ENCODE measurements at places on chromosomes 7 and 10.

GRCh38 chr10:76136961-76137360 is 705.5 kb downstream of the LRMDA start:
- DNase-seq = no peak

- DNase-seq = no peak
Measured at GRCh38 chr10:127354992-127355391, 158.6 kb upstream of the INSYN2A start.

- no peak for DNase-seq
Measured at GRCh38 chr10:51920672-51921071, 221.3 kb upstream of the CSTF2T start.

DNA sequence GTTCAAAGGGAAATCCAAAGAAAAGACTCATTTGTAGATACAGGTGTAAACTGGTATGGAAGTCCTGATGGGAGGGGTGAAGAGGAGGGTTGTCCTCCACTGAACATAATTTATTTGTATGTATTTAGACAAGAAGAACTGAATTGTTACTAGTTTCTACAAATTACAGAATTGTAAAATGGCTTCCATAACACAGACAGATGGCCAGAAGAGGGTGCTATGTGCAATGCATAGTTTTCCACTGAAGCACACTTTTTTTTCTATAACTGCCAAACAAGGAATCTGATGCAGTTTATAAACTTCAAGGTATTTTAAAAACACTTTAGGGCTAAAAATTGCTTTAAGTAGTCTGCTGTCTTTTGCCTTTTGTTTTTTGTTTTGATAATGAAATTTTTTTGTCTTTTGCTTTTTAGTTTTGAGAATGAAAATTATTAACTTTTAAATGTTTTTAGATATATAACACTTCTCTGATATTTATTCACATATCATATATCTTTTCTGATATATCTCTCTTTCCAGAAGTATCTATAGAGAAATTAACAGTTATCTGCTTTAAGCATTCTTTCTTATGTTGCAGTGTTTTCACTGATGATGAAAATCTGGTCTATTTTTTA is 58.5 kb downstream of the PHYHIPL start:
- no peak for DNase-seq

DNA sequence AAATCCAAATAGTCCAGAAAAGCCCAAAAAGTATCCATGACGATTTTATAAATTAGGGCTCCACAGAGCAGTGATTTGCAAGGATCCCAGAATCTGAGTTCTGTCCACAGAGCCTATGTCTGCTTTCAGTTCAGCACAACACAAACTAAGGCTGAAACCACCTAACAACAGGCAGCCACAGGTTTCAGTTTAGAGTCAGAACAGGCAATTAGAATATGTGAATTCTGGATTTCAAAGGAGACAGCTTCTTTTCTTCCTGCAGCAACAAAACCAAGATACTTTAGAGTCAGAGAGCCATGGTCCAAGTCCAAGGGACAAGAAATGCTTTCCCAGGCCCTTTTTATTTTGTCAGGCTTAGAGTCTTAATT is 23.6 kb downstream of the IFIT3 start:
- peak; percentile 53 for DNase-seq

DNA sequence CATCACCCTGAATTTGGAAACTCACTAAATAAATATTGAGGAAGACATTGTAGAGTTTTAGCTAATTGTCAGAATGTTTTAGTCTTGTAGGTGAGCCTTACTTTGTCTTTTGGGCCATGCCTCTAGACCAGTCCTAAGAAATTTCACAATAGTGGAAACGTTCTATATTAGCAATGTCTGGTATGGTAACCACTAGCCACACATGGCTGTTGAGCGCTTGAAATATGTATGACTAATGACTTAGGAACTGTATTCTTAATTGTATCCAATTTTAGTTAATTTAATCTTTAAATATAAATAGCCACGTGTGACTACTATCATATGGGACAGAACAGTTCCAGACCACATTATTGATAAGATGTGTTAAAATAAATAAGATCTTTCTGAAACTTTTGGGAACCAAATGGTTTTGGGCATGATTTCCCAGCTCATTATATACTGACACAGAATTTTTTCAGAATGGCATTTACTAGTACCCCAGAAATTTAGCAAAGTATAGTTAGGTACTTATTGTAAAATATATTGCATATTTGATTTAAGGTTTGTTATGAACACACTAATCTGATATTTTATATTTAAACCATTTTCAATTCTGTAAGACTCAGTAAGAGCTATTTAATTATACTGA is 95.0 kb downstream of the VPS50 start:
- no peak for DNase-seq

GRCh38 chr10:95742485-95742884 is 13.5 kb upstream of the ENTPD1 start:
- DNase-seq = no peak

DNA sequence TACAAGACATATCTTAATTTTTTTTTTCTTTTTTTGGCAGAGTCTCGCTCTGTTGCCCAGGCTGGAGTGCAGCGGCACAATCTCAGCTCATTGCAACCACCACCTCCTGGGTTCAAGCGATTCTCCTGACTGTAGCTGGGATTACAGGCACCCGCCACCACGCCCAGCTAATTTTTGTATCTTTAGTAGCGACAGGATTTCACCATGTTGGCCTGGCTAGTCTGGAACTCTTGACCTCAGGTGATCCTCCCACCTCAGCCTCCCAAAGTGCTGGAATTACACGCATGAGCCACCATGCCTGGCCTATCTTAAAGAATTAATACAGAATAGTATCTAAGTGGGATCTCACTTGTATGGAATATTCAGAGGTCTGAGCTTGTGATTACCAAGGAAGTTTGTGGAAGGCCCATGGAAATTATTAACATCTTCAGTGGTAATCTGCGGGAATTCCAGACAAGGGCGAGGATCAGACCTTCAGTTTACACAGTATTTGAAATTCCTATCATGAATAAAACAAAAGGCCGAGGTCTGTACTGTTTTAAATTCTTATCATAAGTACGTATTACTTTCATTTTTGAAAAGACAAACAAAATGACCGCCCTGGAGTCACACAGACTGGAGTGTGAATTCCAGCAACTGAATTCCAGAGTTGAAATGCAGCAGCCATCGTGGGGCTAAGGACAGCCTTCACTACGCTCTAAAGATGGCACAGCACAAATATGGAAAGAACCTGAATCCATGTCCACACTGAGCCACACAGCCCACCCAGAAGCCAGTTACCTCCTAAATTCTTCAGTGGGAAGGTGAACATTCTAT is 16.7 kb downstream of the GPRIN2 start:
- no peak for DNase-seq

- DNase-seq = no peak
Measured at GRCh38 chr10:96987842-96988175, 155.7 kb downstream of the LCOR start.

DNA sequence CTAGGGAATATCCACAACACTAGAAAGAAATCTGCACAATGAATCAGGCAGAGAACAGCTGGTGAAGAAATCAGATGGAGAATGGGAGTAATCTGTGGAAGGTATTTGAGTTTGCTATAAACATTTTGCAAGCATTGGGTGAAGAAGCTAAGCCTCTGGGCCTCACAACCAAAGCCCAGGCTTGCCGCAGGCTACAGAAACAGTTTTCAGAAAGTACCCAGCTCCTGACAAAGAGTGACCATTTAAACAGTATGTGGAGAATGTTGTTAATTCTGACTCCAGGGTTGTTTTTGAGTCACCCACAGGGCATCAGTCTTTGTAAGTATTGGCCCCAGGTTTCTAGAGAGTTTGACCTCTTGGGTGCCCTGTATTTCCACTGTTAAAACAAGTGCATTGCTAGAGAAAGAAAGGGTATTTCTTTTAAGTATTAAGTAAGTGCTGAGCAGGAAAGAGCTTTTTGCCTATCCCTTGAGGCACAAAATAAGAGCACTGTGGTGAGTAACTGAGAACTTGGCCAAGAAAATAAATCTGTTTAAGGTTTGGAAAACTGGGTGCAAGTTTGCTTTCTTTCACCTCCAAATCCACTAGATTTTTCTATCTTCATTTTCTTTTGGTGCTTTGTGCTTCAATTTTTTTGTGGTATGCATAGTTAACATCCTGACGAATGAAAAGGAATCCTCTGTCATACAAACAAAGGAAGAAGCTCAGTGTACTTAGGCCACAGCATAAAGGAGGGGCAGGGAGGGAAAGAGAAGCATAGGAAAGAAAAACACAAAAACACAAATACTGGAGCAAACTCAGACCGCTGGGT is 691.8 kb downstream of the SUGCT start:
- DNase-seq = no peak

- no peak for DNase-seq
Measured at GRCh38 chr7:26188206-26188956, 12.2 kb downstream of the HNRNPA2B1 start.

DNA sequence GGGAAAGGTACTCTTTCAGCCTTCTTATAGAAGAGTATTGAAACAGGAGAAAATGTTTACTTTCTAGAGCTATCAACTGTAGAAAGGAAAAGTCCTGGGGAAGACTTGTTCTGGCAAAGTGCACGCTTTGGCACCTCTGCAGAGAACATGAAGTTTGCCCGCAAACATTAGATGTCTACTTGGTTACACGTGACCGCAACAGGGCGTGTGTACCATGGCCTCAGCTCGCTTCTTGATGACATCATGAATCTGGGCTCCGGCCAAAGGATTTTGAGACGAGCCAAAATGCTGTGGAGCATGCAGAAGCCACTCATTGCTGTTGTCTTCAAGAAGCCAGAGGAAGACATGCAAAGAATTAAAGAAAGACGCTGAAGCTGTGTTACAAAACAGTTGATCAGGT is 8.6 kb upstream of the TAS2R60 start:
- DNase-seq = no peak

DNA sequence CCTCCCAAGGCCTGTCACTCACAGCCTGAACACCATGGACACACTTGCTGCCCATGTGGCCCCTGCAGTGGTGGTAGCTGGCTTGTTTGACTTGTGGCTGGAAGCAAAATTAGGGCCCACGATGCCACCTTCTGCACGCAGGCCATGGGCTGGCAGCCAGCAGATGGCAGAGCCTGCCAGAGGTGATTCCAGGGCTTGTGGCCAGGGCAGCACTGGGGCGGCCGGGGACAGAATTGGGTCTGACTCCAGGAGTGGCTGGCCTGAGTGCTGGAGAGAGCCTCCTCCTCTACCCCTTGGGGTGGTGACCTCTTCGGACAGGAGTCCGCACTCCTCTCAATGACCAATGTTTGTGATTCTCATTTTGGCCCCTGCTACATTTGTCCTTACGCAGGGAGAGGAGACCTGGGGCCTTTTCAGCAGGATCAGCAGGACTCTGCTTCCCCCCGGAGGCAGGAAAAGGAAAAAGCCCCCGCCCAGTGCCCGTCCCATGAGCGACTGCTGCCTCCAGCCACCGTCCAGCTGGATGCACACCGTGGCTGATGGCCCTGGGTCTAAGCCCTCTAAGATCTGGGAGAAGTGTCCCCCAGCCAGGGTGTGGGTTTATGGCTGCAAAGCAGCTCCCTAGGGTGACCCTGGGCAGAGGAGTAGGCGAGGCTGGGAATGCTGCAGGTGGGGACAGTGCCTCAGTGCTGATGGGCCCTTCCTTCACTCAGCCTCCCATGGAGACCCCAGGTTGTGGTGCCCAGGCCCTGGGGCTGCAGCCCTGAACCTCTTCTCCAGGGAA is 26.5 kb downstream of the DNAJB12 start:
- DNase-seq = no peak

DNA sequence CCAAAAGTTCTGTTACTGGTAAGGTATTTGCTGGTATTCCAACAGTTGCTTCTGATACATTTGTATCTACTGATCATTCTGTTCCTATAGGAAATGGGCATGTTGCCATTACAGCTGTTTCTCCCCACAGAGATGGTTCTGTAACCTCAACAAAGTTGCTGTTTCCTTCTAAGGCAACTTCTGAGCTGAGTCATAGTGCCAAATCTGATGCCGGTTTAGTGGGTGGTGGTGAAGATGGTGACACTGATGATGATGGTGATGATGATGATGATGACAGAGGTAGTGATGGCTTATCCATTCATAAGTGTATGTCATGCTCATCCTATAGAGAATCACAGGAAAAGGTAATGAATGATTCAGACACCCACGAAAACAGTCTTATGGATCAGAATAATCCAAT is 131.0 kb downstream of the AASS start:
- DNase-seq = no peak

GRCh38 chr10:126421756-126422256 is 33.5 kb upstream of the ADAM12 start:
- DNase-seq = no peak

- no peak for DNase-seq
Measured at GRCh38 chr7:73343671-73344380, 15.9 kb downstream of the FKBP6 start.

GRCh38 chr7:3835109-3835508 is 534.1 kb downstream of the SDK1 start:
- DNase-seq = no peak

GRCh38 chr7:24477398-24478136 is 95.7 kb upstream of the PALS2 start:
- DNase-seq = no peak

DNA sequence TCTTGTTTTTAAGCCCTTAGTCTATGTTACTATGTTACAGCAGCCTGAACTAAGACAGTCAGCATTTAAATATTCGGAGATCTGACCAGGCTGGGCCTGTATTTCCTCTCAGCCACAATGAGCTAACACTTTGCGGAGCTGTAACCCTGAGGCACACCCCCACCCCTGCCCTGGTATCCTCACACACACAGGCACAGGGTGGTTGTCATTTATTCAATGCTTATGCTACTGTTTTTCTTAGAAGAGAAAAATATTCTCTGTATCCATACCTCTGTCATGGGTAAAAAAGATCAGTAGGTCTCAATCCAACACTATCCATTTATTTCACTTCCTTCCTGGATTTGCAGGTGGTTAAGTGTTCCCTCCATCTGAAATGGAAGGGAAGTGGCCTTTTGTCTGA is 80.3 kb upstream of the TRIL start:
- DNase-seq = no peak

DNA sequence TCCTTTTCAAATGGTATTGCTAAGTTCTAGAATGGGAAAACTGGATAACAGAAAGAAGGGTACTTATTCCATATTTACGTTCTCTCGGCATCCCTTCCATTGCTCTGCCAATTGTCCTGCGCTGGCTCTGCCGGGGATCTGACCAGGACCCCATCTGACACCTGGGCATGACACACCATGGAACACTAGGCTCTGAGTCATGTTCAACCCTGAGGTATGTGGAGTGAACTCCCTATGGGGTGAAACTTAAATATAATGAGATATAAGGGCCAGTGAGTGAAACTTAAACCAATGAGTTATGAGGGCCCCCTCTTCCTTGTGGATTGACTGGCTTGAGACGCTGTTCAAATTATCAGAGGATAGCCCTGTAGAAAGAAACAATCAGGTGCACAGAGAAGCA is 55.1 kb upstream of the ZEB1 start:
- DNase-seq = no peak

DNA sequence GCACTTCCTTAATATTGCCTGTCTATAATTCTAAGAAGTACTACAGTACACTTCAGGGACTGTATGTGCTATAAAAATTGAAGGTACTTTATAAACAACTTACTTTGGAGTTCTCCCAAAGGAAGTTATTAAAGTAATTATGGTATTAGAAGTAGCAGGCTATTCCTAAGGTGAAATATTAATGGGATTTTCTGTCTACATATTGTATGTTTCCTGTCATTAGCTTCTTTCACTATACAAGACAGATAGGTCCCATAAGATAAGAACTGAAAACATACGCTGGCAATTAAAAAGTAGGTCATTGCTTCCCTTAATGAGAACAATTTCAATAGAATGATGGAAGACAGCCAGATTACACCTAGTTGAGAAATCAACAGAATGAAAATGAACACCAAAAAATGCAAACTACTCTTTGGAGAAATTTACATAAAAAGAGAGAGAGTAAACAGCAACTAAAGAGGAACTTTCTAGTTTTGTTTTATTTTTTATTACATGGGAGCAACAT is 147.0 kb downstream of the HBP1 start:
- no peak for DNase-seq

- DNase-seq = no peak
Measured at GRCh38 chr7:92496876-92497275, 19.1 kb upstream of the ERVW-1 start.

Data from GM13977 (cell line).